HFFc6 (cell line): ENCODE measurements at places on chromosomes 1 and 21.

- no peak for DNase-seq
These were observed 782.4 kb upstream of the BRINP3 start for GRCh38 chr1:191260056-191260455.

DNA sequence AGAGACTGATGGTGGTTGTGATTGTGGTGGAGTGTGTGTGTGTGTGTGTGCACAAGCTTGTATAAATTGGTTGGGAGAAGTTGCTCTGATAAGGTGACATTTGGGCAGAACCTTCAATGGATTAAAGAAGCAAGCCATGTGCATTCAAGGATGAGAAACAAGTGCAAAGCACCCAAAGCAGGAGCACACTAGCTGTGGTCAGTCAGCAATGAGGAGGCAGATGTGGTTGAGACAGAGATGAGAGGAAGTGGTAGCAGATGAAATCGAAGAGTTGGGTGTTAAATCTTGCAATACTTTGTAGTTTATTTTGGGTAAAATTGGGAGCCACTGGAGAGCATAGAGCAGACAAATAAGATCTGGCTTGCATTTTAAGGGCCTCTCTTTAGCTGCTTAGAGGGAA is 4.4 kb upstream of the PGBD5 start:
- no peak for DNase-seq

GRCh38 chr1:47554901-47555300 is 117.1 kb downstream of the FOXD2 start:
- peak; percentile 55 for DNase-seq

GRCh38 chr1:201630582-201630981 is 91.7 kb downstream of the NAV1 start:
- DNase-seq, result no peak

- DNase-seq, result no peak
These were observed 26.0 kb downstream of the TTC39A start for GRCh38 chr1:51304360-51304759.

GRCh38 chr1:93993731-93994130 is 84.5 kb upstream of the GCLM start:
- peak; percentile 47 for DNase-seq

DNA sequence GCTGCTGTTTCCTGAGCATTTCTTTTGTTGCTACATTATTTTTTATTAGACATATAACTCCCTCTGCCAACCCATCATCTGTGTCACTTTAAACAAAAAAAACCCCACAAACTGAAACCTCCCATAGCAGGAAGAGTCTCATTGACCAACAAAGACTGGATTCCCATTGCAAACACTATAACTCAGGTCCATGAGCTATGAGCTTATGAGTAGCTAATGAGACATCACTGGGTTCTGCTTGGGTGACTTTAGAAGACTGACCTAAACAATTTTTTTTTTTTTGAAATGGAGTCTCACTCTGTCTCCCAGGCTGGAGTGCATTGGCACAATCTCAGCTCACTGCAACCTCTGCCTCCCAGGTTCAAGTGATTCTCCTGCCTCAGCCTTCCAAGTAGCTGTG is 212.8 kb downstream of the LTN1 start:
- DNase-seq, result no peak

- DNase-seq, result peak; percentile 87
These were observed 20.3 kb downstream of the ENO1 start for GRCh38 chr1:8858112-8858668.

GRCh38 chr1:31639543-31639942 is 5.1 kb downstream of the PEF1 start:
- peak; percentile 72 for DNase-seq

GRCh38 chr21:33949516-33950430 is 34.2 kb upstream of the ATP5PO start:
- no peak for DNase-seq

DNA sequence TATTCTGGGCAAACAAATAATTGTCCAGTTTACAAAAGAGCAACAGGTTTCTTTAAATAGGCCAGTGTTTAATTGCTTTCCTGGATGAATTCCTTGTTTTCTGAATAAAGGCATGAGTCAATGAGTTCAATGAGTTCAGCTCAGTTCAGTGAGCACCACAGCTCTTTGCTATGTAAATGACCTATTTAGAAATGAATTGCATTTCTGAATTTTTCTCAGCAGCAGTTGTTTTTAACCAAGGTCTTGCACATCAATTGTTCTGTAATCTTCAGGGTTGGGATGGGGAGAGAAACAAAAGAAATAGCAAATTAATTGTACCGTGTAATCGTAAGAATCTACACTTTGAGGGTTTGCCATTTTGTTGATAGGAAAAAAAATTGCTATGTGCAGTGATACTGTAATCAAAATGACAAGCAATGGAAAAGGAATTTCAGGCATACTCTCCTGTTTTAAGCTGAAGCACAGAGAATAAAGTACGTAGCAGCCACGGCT is 45.7 kb downstream of the MIS18A start:
- DNase-seq, result no peak

DNA sequence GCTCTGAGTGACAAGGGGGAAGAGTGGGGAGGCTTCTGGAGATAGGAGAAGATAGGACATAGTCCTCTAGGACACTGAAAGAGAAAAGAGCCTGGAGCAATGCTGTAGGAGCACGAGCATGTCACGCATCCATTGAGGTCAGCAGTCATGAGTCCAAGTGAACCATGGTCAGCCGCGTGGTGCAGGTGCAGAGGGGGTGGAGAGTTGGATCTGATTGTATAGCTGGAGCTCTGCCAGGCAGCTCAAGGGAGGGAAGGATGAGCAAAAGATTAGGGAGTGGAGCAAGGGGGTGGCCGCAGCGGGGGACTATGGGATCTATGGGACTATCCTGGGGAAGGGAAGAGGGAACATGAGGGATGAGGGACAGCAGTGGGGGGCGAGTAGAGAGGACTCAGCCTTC is 14.0 kb downstream of the PADI1 start:
- no peak for DNase-seq

DNA sequence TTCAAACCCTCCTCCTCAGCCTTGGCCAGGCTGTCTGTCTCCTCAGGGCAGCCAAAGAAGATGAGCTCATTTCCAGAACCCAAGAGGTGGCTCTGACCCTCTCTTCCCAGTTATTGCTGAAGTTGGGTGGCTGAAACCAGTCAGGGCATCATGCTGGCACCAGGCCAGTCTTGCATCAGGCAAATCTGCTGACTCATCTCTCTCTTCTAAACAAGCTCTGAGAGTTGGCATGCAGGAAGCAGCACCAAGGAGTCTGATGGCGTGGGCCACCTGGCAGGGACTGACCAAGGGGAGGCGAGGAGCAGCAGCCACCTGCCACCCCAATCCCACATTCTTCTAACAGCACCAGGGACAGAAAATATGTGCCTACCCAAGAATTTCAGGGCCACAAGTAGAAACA is 104.8 kb upstream of the ATP1A1 start:
- DNase-seq, result no peak

DNA sequence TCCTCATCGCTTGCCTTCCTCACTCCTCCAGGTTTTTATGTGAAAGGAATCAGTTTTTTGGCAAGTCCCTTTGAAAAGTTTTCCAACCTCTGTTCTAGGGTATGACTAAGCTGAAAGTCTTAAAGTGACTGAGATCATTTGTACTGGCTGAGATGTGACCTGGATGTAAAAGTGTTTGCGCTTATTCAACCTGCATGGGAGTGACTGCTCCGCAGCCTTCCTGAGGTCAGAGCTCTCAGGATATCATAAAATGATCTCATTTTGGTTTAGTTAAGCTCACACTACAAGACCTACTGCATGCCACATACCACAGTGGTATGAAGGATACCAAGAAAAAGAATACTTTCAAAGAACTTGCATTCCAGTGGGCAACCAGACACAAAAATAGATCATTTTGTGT is 29.8 kb upstream of the TADA1 start:
- DNase-seq, result peak; percentile 79

DNA sequence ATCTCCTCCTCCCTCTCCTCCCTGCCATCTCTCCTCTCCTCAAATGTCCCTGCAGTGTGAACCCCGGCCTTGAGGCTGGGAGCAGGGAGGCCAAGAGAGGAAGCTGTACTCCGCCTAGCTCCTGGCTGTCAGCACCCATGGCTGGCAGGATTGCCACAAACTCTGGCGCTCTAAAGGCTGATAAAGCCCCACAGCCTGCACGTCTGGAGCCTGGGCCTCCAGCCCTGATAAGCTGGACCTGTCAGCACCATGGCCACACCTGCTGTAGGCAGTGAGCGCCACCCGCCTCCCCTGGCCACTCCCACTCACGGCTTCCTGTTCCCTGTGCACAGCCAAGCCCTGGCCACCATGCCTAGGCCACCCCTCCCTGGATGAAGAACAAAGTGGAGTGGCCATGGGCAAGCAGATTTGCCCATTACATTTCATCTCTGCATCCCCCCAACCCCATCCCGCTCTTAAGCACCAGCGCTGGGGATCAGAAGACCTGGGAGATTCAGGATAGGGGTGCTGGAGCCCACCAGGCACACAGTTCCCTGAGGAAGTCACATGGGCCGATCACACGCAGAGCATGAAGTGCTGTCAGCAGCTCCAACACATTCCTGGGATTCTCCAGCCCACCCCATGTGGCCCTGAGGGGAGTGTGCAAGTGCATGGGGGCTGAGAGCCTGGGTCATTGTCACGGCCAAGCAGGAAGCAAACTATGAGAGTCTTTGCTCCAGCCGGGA is 24.2 kb upstream of the NPPB start:
- DNase-seq, result no peak

DNA sequence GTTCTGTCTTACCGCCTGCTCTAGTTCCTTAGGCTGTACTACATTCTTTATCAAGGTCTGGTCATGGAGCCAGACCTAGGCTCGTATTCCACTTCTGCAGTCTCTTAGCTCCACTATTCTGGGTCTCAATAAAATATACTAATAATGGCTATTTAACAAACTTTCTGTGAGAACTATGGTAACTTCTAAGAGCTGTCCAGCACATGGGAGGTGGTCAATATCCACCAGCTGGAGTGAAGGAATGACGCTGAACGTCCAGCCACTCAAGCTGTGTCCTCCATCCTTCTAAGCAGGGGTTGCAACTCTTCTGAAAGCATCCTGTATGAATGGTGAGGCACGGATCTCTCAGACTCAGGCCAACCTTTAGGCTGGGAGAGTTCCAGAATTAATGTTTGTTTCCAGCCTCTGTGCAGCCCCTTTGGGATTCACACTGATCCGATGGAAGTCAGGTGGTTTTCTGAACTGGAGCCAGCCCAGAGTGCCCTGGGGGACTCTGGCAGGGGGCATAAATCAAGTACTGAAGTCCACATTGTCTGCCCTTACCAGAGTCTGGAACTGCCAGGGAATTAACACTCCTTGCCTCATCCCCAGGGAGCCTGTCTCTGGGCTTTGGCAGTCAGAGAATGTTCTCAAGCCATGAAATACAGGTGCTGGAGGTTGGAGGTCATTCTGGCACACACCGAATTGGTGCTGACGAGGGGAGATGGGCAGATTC is 57.4 kb downstream of the BRINP2 start:
- DNase-seq, result no peak

- DNase-seq, result no peak
These were observed 20.7 kb upstream of the GJA5 start for GRCh38 chr1:147781056-147781471.

- DNase-seq, result no peak
These were observed 164.2 kb downstream of the PPIAL4G start for GRCh38 chr1:148318904-148319242.

DNA sequence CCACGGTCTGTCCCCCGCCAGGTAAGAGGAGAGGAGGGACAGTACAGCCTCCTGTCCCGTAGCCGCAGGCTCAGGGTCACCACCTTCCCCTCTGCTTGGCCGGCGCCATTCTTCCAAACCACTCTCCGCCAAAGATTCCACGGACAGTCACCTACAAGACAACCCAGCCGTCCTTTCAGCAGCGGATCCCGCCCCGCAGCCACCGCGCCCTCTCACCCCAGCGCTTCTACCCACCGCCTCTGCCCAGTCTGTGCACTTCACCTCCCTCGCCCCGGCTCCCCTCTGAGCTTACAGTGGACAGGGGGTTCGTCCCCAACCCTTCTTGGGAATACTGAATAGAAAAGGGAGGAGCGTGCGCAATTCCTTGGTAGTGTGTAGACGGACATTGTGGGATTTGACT is 319.6 kb downstream of the FAM72C start:
- no peak for DNase-seq

- DNase-seq, result no peak
These were observed 26.5 kb downstream of the CNIH4 start for GRCh38 chr1:224383218-224383617.

- no peak for DNase-seq
These were observed 442.9 kb downstream of the PTPRC start for GRCh38 chr1:199081739-199082138.

DNA sequence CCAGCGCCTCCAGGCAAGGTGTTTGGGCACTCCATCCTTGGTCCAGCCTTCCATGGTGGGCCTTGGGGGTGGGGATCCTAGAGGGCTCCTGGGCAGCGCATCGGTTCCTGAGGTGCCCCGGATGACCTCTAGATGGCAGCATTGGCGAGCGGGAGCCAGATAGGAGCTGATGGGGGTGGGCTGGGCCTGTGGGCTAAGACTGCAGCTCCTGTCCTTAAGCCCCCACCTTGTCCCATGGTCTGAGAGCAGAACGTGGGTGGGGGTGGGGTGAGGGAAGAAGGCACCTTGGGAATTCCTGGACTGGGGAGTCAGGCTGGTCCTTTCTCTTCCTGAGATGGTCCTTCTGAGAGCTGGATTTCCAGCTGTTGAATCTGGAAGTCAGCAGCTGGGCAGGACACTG is 93.4 kb upstream of the CSF3R start:
- peak; percentile 10 for DNase-seq

- no peak for DNase-seq
These were observed 5.0 kb upstream of the HHIPL2 start for GRCh38 chr1:222552882-222553281.

GRCh38 chr1:161229896-161230295 is 4.0 kb downstream of the TOMM40L start:
- no peak for DNase-seq

DNA sequence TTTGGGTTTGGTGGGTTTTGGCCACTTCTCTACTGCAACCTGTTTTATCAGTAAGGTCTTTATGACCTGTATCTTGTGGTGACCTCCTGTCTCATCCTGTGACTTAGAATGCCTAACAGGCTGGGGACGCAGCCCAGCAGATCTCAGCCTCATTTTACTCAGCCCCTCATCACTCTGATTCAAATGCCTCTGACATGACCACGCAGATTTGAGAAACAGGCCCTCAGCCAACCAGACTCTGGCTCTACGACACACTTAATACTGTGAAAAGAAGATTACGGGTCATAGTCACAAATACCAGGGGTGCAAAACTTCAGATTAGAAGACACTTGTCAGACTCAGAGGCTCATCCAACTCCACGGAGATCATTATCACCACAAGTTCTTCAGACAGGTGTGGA is 28.3 kb upstream of the KIF26B start:
- no peak for DNase-seq
